T-cell (primary cell): ENCODE measurements at places on chromosomes 7 and 10. TPM values are rescaled to one million over a fixed set of nuclear protein-coding genes. Genes with fewer than 3 reads are reported as not detected.

GRCh38 chr7:50596484-50596883, 31.3 kb upstream of the DDC start:
- no peak for DNase-seq
- H3K4me1 ChIP-seq: no peaks in the 10 kb centered on the region
- H3K27me3 ChIP-seq: no peaks in the 10 kb centered on the region

DNA sequence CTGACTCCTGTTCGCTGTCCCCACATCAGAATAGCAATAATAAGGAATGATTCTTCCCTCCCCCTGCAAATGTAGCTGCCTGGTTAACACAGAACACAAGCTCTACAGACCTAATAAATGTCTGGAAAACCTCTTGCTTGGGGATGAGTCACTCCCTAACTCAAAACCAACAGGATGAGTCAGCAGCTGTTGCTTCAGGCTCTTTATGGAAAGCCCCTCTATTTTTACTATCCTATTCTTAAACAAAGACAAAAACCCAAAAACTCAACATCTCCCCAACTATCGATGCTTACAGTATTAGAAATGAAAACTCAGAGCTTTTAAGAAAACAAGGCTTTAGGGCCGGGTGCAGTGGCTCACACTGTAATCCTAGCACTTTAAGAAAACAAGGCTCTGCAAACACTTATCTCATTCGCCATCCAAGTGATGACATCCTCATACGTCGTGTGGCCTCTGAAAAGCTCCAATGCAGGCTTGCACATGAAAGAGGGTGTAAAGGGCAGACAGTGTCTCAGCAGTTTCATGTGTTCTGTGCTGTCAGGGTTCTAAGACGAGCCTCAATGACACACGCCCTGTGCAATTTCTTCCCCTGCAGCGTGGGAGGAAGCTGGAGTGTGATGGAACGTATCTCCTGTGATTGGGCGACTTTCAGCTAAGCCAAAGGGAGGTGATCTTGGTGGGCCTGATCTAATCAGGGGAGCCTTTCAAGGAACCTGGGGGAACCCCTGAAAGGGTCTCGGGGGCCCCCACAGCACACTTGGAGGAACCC, 70.1 kb downstream of the AMZ1 start:
- no peak overlapping the region for H3K4me3 ChIP-seq
- H3K27ac ChIP-seq: peak overlapping the region; percentile 19
- peaks cover 8% of the 10 kb centered on the region for H3K36me3 ChIP-seq
- DNase-seq: no peak
- H3K27me3 ChIP-seq: no peaks in the 10 kb centered on the region
- no peaks in the 10 kb centered on the region for H3K4me1 ChIP-seq

DNA sequence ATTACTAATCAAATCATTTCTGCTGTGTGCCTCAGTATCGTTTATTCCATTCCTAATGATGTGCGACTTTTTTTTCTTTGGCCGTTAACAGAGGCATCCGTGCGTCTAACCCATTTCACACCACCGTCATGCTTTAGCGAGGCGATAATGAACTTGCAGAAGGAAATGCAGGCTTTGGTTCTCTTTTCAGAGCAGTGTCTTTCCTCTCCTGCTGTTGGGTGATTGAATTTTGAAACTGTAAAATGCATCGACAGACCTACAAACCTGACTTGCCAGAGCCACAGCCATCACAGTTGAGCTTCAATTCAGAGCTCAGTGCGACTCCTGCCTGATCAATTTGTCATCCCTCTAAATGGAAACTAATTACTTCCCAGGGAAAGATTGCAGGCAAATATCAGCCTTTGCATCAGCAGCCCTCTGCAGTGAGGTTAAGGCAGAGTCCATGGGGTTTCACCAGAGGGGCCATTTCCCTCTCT, 486.0 kb upstream of the GALNT17 start:
- H3K4me3 ChIP-seq: no peak overlapping the region
- H3K4me1 ChIP-seq: peaks cover 13% of the 10 kb centered on the region
- H3K27ac ChIP-seq: no peak overlapping the region
- DNase-seq: no peak

The GHRHR gene
- not detected for total RNA-seq

The ZNF239 gene
- total RNA-seq: 3.0 TPM
